Neuronal stem cell (in vitro differentiated cells): ENCODE measurements at places on chromosomes 2 and 18.

- DNase-seq = no peak
Observed at GRCh38 chr2:33208400-33208799, 261.6 kb downstream of the LTBP1 start.

DNA sequence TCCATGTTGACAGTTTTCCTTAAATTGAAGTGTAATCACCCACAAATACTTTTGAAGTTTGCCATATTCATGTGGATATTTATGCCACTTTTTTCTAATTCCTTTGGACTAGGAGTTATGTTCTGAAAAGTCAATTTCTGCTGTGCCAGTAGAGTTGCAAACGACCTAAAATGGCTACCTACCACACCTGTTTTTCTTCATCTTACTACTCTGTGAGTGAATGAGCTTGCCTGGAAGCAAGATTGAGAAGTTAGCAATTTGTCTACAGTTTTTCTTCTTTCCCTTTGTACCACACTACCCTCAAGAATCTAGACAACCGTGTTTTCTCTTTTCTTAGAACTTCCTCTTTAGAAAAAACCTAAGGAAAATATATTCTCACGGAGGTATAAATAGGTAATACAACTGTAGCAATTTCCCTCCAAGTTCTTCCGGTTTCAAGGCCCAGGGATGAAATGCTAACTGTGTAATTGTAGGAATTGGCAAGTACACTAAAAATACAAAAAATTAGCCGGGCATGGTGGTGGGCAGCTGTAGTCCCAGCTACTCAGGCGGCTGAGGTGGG, 7.3 kb upstream of the SLC39A10 start:
- no peak for DNase-seq

GRCh38 chr2:21072477-21073242, 28.8 kb upstream of the APOB start:
- DNase-seq = no peak

- DNase-seq = no peak
Observed at GRCh38 chr18:23992089-23992940, 22.2 kb upstream of the TTC39C start.

DNA sequence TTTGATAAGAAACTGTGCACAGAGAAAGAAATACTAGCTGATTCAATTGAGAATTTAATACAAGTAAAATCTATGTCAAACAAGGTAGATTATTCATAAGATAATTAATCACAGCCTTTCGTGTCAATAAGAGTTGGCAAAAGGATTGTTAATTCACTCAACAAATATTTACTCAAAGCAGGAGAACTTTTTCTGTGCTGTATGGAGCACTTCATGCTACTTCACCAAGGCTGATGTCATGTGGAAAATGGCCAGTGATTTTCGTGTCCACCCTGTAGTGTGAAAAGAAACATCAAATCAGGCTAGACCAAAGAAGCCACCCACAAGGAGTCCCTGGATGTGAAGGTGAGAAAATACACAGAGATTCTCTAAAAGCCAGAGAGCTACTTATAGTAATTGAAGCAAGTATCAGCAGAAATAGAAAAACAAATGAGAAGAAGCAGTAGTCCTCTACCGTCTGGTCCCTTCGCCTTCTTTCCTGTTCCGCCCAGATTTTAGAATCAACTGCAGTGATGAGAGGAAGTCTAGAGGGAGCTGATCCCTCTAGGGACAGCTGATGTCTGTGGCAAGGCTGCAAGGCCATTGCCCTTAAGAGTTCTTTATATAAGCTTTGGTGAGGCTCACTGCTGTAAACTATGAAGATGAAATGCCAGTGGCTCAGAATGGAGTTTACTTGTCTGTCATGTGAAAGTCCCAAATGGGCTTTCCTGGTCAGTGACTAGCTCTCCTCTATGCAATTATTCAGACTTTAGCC, 201.3 kb upstream of the APCDD1 start:
- no peak for DNase-seq

DNA sequence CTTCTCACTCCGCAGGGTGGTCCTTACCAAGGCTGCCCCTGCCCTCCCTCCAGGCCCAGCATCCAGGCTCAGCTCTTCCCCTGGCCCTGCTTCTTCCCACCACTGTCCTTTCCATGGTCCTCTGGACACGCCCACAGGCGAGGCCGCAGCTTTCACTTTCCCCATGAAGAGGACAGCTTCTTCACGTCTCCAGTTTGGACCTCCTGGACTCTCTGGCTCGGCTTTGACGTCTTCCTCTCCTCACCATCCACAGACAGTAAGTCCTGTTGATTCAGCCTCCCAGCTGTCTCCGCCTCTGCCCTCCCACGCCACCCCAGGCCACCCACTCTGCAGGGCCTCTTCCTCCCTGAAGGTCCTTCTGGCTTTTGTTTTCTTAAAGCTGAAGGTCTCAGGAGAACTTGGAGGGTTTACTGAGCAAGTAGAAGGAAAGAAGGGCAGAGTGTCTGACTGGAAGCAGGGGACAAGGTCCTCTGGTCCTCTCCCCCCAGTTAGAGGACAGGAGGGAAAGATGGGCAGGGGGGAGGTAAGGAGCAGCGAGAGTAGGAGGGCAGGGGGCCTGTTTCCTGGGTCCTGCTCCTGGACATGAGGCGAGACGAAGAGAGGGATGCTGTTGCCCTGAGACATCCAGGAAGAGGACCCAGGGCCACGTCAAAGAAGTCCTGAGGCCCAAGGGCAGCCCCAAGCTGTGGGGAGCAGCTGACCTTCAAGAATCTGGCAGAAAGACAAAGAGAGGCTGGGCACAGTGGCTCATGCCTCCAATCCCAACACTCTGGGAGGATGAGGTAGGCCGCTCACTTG, 24.7 kb upstream of the NMUR1 start:
- no peak for DNase-seq

- no peak for DNase-seq
Observed at GRCh38 chr2:212392043-212392442, 146.6 kb downstream of the ERBB4 start.

DNA sequence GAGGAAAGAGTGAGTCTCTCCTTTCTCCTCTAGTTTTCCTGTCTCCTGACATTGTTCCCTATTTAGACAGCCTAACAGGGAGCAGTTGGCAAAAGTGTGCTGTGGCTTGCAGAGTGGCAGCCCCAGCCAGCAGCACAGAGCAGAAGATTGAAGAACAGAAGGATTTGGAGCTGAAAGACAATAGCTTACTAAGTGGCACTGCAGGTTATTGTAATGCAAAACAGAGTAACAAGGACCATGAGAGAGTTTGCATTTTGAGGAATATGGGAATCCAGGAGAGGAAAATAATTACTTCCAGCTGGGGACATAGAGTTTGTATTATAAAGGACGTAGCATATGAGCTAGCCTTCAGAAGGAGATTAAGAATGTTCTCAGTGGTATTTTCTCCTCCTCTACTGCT, 342.4 kb downstream of the AKAIN1 start:
- DNase-seq = no peak

DNA sequence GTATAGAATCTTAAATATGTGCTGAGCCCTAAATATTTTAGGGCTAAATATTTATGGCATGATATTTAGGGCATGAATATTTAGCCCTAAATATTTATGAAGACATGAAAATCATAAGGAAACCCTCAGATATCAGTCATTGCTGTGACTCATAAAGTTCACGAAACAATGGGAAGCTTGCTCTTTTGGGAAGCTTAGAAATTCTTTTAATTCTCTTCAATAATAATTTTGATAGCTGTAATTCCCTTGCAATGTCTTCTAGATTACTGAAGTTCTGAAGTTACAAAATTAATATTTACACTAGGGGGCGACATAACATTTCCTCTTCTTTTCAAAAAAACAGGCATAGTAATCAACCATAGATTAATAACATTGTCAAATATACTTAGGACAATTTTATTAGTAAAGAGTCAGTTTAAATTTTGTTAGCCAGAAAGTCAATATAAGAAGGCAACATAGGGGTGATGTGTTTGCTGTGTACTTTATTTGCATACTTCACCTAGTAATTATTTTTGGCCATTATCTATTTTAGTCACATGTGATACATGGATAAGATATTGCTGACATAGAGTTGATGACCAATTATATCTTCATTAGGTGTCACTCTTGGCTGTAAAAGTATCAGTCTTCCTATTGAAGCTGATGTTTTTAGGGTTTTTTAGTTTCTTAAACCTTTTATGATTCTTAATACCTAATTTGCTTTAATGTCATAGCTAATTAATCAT, 13.2 kb downstream of the ZNF804A start:
- DNase-seq = no peak

GRCh38 chr2:134932864-134933526, 14.4 kb downstream of the CCNT2 start:
- DNase-seq = no peak

- DNase-seq = no peak
Observed at GRCh38 chr2:232929303-232930058, 59.4 kb downstream of the SNORC start.

GRCh38 chr2:19882286-19882685, 19.5 kb downstream of the TTC32 start:
- no peak for DNase-seq

DNA sequence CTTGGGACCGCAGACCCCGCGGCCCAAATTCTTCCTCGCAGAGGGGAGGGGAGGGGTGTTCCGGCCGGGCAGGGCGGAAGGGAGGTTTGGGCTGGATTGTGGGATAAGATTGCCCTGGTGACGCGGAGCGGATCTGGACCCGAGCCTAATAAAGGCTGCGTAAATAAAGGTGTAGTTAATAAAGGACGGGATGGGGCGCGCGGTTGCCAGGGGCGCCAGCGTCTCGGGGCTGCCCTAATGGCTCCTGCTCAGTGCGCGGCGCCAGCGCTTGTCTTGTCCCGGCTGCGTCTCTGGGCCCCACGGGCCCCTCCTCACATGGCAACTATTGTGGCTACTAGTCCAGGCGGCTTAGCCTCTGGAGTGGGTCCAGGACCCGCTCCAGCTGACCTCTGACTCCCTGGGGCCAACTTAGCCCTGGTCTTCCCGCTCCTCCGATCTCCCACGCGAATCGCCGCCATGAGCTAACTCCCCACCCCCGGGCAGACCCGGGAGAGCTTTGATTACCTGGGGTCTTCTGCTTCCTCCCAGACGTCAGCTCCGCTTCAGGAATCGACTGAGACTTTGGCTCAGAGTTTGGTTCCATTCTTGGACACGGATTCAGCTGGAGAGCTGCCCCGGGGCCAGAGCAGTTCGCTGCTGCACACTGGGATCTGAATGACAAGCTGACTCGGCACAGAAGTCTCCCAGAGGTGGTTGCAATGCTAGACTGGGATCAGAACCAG, 36.5 kb downstream of the SLC25A52 start:
- DNase-seq = no peak

DNA sequence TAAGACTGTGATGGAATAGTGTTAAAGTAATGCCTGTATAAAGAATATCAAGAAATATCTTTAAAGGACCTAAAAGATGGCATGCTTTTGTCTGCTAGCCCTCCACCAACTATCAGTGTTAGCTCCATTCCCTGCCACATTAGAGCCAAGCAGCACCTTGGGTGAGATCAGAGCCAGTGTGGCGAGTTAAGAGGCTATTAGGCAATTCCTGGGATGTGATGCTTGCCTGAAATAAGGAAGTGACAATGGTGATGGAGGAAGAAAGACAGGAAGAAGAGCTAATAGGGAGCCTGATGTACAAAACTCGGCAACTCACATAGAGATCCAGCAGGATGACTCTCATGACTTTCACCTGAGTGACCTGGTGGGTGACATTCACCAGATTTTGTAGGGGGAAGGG, 143.5 kb downstream of the ZEB2 start:
- DNase-seq = no peak

DNA sequence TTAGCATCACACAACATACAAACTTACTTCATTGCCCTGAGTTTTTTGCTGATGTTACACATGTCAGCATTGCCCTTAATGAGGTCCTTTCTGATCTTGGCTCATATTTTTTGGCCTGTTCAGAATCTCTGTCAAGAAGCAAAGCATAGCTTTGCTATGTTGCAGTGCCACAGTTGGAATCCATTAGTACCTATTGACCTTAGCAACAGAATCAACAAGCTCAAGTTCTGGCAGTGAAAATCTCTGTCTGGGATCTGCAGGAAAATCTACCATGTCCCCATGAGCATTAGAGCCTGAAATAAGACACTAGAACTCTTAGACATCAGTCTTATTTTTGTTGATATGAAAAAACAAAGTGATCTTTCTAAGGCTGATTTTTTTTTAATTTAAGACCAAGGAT, 105.6 kb upstream of the FHL2 start:
- no peak for DNase-seq

GRCh38 chr2:79630972-79631557, 118.2 kb downstream of the CTNNA2 start:
- DNase-seq = no peak

DNA sequence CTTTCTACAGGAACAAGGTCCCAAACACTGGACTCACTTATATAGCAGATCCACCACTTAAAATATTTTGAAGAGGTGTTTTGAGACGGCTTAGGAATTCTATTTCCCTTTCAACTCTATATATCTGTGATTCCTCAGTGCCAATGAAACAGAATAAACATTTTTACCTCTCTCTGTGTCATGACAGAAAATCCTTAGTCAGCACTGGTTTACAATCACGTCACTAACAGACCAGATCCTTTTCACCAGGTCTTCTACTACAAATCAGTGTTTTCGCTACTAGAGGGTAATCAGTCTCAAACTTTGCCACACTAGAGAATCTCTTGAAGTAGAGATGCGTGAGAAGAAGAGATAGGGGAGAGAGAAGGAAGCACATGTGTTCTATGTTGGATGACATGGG, 325.6 kb downstream of the SS18 start:
- DNase-seq = no peak

DNA sequence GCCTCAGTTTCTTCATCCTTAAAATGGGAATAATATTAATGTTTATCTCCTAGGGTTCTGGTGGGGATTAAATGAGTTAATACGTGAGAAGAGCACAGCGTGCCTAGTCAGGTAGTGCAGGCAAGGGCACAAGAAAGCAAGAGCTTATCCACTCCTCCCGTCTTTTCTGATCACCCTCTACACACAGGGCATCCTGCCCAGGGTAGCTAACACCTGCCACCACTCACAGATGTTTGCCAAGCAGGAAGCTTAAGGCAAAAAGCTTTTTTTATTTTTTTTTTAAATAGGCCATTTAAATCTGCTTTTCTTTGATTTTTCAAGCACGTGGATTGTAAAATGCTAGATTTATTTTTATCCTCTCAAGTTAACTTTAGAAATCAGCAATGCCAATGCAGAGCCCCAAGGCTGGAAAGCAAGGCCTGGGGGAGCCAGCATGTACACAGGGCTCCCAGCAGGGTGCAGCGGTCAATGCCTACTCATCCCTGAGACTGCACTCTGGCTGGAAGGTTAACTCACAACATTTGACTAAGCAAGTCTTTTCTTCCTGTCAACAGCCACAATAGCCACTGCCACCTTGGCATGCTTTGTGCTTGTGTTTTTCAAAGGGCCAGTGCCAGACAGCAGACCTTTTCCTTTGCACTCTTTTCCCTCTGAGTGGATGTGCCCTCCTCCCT, 86.5 kb upstream of the ACAA2 start:
- DNase-seq = no peak

GRCh38 chr18:46311491-46311890, 207.3 kb downstream of the HAUS1 start:
- no peak for DNase-seq

GRCh38 chr2:174595891-174596397, 1.7 kb downstream of the WIPF1 start:
- DNase-seq = no peak
